ENCODE measurements at places on chromosomes 13 and 19.

DNA sequence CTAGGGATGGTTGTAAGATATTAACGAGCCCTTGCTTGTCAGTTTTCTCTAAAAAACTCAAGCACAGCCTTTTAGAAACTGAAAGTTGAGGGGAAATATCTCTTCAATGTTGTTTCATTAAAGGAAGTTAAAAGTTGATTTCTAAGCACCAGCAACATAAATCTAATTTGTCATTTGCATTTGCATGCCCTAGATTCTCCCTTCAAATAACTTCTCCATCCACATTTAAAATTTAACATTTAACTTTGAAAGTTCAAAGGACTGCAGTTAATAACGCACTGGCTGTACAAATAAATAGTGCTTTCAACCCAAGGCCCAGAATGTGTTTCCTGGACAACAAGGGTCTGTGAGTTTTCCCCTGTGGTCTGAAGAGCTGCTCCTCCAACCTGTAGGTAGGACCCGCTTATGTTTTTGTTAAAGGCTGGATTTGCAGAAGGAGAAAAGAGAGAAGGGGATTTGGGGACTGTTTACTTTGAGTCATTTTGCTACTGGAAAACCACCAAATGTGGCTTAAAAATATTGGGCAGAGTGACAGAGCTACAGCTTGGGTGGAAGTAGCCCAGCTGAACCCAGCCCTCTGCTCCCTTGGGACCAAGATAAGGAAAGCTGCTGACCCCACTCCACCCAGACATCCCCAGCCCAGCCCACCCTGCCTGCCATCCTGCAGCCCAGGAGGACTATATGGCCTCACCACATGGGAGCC lies 39.8 kb downstream of the TNFRSF19 start:
- DNase-seq, result no peak

- no peak for DNase-seq
These were observed 1215.7 kb upstream of the SLC10A2 start for GRCh38 chr13:104281910-104282309.

GRCh38 chr13:80399340-80400163 lies 58.6 kb upstream of the SPRY2 start:
- no peak for DNase-seq

DNA sequence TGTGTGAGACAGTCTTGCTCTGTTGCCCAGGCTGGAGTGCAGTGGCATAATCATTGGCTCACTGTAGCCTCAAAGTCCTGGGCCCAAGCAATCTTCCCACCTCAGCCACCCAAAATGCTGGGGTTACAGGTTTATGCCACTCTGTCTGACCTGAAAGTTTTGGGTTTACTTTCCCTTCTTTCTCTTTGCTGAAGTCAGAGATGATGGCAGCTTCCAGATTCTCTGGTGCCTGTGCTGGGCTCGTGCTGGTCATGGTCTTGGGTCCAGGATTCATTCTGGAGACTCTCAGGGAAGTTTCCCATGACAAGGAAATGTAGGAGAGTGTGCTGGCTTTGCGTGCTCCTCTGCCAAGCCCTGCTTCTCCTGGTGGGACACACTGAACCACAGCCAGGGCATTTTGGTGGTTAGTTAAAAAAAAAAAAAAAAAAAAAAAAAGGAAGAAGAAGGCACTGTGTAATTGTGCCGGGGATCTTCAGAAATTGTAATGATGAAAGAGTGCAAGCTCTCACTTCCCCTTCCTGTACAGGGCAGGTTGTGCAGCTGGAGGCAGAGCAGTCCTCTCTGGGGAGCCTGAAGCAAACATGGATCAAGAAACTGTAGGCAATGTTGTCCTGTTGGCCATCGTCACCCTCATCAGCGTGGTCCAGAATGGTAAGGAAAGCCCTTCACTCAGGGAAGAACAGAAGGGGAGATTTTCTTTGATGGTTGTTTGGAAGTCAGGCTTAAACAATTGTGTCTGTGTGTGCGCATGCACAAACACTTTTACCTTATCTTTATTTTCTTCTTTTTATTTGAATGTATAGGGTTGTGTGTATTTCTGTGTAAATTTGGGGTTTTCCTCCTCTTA lies at the start of gene ALOX5AP:
Gene ALOX5AP, plus strand, starts transcription at position 519 of the 847 bp plus-strand sequence. Its CDS starts 63 bp downstream, at position 582.
- DNase-seq, result no peak

DNA sequence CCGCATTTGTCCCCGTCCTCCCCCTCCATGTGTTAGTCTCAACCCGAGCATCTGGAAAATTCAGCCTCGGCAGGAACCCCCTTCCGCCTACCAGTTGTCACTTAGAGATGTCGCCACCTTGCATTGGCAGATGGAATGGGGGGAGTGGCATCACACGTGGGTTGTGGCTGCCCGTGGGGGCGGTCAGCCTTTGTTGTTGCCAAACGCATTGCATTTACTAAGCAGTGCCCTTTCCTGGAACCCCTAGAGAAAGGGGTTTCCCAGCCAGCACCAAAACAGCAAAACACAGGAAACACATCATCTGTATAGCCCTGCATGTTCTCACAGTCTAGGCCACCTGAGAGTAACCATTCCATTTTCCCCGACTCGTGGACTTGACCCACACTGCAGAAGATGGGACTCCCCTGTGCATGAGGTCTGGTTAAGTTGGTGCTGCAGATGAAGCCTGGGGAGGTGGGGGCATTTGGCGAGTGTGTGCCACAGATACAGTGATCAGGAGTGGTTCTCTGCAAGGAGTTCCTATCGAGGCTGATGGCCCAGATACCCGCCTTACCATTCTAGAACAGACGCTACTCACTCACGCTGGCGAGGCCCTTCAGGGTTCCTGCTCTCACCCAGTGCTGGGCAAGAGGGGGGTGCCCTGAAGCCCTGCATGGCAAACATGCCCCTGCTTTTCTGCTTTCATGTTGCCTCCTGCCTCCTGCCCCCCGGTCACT lies 38.3 kb downstream of the TMED1 start:
- no peak for DNase-seq

GRCh38 chr13:39729156-39729555 lies 73.7 kb downstream of the COG6 start:
- DNase-seq, result no peak

DNA sequence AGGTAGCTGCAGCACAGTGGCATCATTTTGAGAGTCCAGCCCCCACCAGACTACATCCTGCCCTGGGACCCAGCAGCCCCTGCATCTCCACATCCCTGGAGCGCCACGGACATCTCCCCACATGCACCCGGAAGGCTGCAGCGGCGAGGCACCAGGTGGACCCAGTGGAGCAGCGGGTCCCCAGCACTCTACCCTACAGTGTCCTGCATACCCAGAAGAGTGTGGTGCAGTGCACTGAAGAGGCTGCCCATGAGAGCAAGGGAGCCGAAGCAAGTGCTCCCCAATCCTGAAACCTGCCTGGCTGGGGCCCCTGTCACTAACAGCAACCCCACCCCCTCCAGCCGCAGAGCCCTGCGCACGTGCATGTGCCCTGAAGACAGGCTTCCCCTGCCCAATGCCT lies 21.3 kb upstream of the SLC7A9 start:
- no peak for DNase-seq

DNA sequence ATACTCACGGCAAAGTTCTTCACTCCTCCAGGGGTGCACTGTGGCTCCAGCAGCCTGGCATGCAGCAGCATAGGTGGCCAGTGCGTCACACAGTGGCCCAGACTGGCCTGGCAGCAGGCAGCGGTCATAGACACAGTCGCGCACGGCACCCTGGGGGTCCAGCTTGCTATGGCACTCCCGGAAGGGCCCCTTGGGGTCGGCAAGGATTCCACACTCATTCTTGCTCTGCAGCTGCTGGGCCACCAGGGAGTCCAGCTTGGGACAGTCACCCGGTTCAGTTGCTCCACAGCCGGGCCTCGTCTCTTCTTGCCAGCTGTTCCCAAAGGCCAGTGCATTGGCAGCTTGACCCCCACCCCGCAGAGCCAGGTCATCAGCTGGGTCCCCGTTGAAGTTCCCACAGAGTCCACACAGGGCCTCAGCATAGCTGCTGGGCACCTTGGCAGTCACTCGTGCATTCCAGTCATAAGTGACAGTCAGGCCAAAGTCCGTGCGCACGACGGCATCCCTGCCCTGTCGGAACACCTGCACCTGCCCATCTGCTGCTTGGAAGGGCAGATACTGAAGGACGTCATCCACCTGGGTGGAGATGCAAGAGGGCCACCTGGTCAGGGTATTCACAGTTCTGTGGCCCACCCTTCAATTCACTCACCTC lies 20.6 kb downstream of the FCGBP start:
- no peak for DNase-seq

DNA sequence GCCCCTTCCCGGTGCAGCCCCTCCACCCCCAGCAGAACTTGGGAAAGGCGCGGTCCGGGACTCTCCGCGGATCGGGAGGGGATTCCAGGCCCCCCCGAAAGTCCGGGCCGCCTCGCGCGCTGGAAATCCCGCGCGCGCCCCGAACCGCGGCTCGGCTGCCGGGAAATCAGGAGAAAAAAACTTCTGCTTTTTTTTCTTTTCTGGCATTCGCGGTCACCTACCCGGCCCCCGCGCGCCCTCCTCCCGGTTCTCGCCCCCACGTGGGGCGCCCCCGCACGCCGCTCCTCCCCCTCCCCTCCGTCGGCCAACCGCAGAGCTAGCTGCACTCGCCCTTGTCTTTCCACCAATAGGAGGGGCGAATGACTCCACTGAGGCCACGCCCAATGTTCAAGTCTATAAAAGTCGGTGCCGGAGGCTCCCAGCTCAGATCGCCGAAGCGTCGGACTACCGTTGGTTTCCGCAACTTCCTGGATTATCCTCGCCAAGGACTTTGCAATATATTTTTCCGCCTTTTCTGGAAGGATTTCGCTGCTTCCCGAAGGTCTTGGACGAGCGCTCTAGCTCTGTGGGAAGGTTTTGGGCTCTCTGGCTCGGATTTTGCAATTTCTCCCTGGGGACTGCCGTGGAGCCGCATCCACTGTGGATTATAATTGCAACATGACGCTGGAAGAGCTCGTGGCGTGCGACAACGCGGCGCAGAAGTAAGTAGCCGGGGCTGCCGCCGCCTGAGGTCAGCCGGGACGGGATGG lies at the start of gene GADD45B:
Gene GADD45B, plus strand, starts transcription at position 426 of the 749 bp plus-strand sequence. Its CDS starts 232 bp downstream, at position 658.
- DNase-seq, result peak; percentile 89

GRCh38 chr13:41289463-41289881 lies 21.6 kb upstream of the NAA16 start:
- DNase-seq, result no peak

GRCh38 chr13:80265348-80265747 lies 75.6 kb downstream of the SPRY2 start:
- DNase-seq, result no peak

- DNase-seq, result no peak
These were observed 44.6 kb downstream of the GJA3 start for GRCh38 chr13:20116213-20116612.

DNA sequence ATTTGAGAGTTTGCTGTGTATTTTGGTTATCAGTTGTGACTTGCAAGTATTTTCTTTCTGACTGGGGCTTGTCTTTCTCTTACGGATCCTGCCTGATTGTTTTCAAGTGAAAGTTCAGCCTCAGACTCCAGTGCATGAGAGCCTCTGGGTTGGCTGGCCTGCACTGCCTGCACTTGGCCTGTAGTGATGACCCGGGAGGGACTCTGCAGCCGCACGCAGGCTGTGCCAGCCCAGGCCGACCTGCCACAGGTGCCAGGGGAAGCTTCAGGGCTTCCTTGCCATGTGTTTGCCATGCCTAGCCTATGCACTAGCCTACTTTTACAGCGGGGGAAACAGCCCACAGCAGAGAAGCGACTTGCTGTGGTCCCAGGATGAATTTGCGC lies 77.0 kb downstream of the KDM4B start:
- no peak for DNase-seq
